ENCODE measurements at places on chromosomes 2 and 18.

GRCh38 chr2:156892467-156893281, 364.8 kb upstream of the GALNT5 start:
- no peak for DNase-seq

GRCh38 chr2:176085861-176086771, 2.4 kb upstream of the EVX2 start:
- DNase-seq: peak; percentile 26

GRCh38 chr18:24300703-24301102, 96.9 kb downstream of the OSBPL1A start:
- no peak for DNase-seq

DNA sequence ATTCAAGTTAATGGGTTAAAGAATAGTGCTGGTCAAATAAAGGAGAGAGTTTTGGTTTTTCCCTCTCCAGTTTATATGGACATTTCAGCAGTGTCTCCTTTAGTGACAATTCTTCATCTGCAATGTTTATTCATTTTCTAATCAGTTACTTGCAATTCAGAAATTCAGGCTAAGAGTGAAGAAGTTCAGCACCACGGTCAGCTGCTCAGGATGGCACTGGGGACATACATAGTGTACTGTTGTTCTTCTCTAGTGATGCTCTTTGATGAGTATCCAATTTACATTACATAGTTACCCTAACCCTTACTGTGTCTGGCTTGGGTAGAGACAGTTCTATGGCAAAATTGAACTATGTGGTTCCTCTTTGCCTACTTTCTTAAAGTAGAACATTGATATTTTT, 412.7 kb downstream of the CNTNAP5 start:
- no peak for DNase-seq

DNA sequence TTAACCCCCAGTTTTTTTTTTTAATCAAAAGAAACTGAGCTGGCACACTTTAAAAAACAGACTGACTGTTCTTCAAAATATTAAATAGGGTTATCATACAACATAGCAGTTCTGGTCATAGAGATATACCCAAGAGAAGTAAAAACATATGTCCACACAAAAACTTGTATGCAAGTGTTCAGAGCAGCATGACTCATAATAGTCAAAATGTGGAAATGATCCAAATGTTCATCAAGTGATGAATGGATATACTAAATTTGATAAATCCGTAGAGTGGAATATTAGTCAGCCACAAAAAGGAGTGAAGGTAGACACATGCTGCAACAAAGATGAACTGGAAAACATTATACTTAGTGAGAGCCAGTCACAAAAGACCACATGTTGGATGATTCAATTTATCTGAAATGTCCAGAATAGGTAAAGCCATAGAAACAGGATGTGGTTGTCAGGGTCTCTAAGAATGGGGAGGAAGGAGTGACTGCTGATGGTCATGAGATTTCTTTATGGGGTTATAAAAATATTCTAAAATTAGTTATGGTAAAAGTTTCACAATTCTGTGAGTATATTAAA, 5.1 kb downstream of the SMIM21 start:
- no peak for DNase-seq

- no peak for DNase-seq
Observed at GRCh38 chr18:39909706-39910105, 2045.3 kb upstream of the PIK3C3 start.

GRCh38 chr2:175169191-175169590, 1.2 kb upstream of the ATF2 start:
- DNase-seq: no peak

DNA sequence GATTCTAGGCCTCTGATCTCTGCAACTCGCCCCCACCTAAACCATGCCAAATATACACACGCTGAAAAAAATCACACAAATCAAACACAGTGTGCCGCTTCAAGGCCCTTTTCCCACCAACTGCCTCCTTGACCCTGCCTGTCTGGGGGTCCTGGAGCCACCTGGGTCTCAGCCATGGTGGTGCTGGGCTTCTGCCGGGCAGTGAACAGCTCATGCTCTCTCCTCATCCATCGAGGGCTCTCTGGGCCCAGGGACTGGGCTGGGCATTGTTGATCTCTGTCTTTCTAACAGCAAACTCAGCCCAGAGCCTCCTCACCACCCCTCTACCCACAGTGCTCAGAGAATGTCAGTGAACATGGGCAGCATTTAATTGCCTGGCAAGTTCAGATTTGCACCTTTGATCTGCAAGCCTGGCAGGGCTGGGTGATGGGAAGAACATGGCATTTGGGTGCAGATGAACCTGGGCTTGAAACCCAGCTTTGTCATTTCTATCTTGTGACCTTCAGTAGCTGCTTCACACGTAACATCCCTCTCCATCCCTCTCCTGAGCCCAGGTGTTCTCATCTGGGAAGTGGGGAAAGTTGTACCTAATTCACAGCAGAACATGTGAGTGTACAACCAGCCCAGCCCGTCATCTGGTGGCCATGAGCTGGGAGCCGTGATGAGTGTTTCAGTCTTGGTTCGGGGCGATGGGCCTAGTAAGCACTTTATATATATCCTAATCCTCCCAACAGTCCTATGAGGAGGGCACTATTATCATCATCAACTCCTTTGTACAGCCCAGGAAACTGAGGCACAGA, 46.1 kb downstream of the SDC1 start:
- no peak for DNase-seq

- DNase-seq: peak; percentile 24
Observed at GRCh38 chr2:128311755-128312341, 6.8 kb downstream of the HS6ST1 start.

GRCh38 chr2:196249860-196250259, 78.5 kb upstream of the STK17B start:
- no peak for DNase-seq

DNA sequence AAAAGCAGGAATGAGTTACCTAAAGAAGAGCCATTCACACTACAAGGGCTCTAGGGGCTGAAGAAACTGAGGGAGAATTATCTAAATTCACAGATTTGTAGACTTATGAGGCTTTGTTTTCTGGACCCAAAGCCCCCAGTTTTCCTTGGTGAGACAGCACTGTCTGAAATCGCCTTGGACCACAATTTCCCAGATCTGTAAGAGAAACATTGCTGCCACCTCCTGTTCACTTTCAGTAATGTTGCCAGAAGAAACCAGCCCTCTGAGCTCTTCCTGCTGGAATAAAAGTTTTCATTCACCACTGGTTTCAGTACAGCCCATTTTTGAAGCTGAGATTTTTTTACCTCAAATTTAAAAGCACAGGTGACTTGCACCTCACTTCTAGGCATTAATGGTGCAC, 169.2 kb downstream of the CDH20 start:
- DNase-seq: no peak

GRCh38 chr2:176891857-176892256, 320.7 kb upstream of the HNRNPA3 start:
- no peak for DNase-seq

- DNase-seq: no peak
Observed at GRCh38 chr18:45852631-45853030, 27.2 kb downstream of the SIGLEC15 start.

- no peak for DNase-seq
Observed at GRCh38 chr2:191638079-191638801, 39.7 kb upstream of the NABP1 start.

- DNase-seq: peak; percentile 71
Observed at GRCh38 chr18:75208155-75208835, 644 bp downstream of the PTGR3 start.

- DNase-seq: peak; percentile 41
Observed at GRCh38 chr2:69742322-69742952, 503 bp downstream of the ANXA4 start.

- DNase-seq: no peak
Observed at GRCh38 chr18:61551586-61551985, 218.4 kb downstream of the CDH20 start.

Measured in activated T-cell treated with anti-CD3 and anti-CD28 coated beads, Interleukin-2, amount 50 U/mL, for 24 hours (primary cell).